Mesothelial cell of epicardium (in vitro differentiated cells): ENCODE measurements at places on chromosomes 7 and 10. TPM values are rescaled to one million over a fixed set of nuclear protein-coding genes. Genes with fewer than 3 reads are reported as not detected.

The NCAPG2 gene
- 21.2 to 26.6 TPM (median 22.5 TPM) in 3 replicates for total RNA-seq

DNA sequence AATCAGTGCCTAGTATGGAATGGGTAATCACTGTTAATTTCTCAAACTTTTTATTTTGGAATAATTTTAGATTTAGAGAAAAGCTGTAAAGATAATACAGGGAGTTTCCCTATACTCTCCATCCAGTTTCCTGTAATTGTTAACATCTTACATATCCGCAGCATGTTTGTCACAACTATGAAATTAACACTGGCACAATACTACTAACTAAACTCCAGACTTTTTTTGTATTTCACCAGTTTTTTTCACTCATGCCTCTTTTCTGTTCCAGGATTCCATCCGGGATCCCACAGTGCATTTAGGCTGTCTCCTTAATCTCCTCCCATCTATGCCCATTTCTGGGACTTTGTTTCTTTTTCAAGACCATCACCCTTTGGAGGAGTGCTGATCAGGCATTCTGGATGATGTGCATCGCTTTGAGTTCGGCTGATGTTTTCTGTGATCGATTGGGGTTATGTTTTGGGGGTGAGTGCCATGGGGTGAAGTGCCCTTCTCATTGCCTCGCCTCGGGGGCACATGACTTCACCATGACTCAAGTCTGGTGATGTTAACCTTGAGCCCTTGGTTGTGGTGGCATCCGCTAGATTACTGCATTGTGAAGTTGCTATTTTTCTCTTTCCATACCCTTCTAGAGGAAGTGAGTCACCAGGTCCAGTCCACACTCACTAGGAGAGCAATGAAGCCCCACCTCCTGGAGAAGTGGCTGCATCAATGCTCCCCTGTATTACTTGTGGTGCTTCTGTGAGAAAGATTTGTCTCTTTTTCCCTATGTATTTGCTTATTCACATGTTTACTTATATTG lies 43.9 kb upstream of the GRB10 start:
- no peak for DNase-seq
- H3K4me3 ChIP-seq: no peak overlapping the region
- H3K27ac ChIP-seq: no peak overlapping the region
- no peaks in the 10 kb centered on the region for H3K36me3 ChIP-seq
- H3K27me3 ChIP-seq: peaks cover 10% of the 10 kb centered on the region

- no peak overlapping the region for H3K27ac ChIP-seq
- H3K4me3 ChIP-seq: no peak overlapping the region
- H3K27me3 ChIP-seq: peaks cover 15% of the 10 kb centered on the region
- no peak for DNase-seq
Measured at GRCh38 chr10:30742471-30742870, 112.9 kb upstream of the LYZL2 start.

DNA sequence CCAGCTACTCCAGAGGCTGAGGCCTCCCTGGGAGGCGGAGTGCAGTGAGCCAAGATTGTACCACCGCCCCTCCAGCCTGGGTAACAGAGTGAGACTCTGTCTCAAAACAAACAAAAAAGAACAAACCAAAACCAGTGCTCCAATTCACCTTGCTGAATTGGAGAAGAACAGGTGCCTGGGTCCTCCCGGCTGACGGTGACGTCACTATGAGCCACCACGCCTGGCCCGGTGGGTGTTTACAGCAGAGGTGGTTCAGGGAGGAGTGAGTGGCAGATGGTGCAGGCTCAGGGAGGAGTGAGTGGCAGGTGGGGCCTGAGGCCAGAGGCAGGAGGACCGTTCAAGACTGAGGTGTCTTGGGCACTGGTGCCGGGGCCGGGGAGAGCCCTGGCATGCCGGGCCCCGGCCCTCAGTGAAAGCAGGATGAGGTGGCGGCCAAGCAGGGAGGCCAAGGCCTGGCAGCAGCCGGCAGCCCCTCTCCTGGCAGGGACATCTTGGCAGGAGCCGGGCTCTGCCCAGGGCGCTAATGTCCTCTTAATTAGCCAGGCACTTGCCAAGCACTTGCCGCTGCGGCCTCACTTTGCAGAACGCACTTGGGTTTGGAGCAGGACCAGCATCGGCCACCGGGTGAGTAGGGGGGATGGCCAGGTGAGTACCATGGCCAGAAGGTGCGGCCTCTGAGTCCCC lies 162.8 kb upstream of the TNRC18 start:
- H3K4me1 ChIP-seq: peaks cover 5% of the 10 kb centered on the region
- H3K4me3 ChIP-seq: no peak overlapping the region
- H3K27me3 ChIP-seq: no peaks in the 10 kb centered on the region
- H3K27ac ChIP-seq: no peak overlapping the region

- no peaks in the 10 kb centered on the region for H3K27me3 ChIP-seq
- no peaks in the 10 kb centered on the region for H3K4me1 ChIP-seq
- DNase-seq: no peak
- no peaks in the 10 kb centered on the region for H3K36me3 ChIP-seq
- no peak overlapping the region for H3K27ac ChIP-seq
- H3K4me3 ChIP-seq: no peak overlapping the region
Measured at GRCh38 chr7:77989981-77990566, 191.5 kb downstream of the PHTF2 start.

The LOXL4 gene
- 7.0 to 7.9 TPM (median 7.5 TPM) in 3 replicates for total RNA-seq

The CAV2 gene
- total RNA-seq: 8.5 to 10.8 TPM (median 8.9 TPM) in 3 replicates

DNA sequence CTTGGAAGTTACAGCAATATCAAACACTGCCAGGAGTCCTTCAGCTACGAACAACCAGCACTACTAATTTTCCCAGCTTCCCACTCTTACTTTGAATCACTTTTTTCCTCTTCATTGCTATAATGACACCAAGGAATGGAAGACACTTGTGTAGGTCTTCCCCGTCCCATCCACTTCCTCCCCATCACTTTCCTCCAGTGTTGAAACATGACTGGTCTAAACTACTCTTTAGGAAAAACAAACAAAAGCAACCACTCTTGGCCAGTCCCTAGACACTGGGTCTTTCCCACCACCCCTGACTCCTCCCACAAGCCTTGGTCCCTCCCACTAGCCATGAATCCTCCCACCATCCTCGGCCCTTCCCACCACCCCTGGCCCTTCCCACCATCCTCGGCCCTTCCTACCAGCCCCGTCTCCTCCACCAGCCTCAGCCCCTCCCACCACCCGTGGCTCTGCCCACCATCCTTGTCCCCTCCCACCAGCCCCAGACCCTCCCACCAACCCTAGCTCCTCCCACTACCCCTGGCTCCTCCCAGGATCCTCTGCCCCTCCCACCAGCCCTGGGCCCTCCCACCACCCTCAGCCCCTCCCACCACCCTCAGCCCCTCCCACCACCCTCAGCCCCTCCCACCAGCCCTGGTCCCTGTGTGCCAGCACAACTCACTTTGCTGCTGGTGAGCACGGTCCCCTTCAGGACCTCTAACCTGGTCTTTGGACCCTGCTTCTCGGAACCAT lies 68.5 kb downstream of the CXCL12 start:
- no peaks in the 10 kb centered on the region for H3K36me3 ChIP-seq
- no peak overlapping the region for H3K27ac ChIP-seq
- no peak overlapping the region for H3K4me3 ChIP-seq
- DNase-seq: no peak

GRCh38 chr7:25949736-25950487 lies 202.1 kb upstream of the NFE2L3 start:
- DNase-seq: no peak
- peak overlapping the region; percentile 90 for H3K4me3 ChIP-seq
- peaks cover 24% of the 10 kb centered on the region for H3K4me1 ChIP-seq
- H3K27ac ChIP-seq: peak overlapping the region; percentile 93

The PIK3CG gene
- 0.07 to 0.11 TPM (median 0.09 TPM) in 3 replicates for total RNA-seq

- no peaks in the 10 kb centered on the region for H3K36me3 ChIP-seq
- DNase-seq: no peak
- H3K27me3 ChIP-seq: peaks cover 23% of the 10 kb centered on the region
- H3K4me1 ChIP-seq: no peaks in the 10 kb centered on the region
Measured at GRCh38 chr7:28847681-28848080, 110.4 kb downstream of the TRIL start.

The CPA2 gene
- total RNA-seq: 0.54 to 0.73 TPM (median 0.72 TPM) in 3 replicates

The FAM241B gene
- 19.2 to 20.9 TPM (median 20.1 TPM) in 3 replicates for total RNA-seq

DNA sequence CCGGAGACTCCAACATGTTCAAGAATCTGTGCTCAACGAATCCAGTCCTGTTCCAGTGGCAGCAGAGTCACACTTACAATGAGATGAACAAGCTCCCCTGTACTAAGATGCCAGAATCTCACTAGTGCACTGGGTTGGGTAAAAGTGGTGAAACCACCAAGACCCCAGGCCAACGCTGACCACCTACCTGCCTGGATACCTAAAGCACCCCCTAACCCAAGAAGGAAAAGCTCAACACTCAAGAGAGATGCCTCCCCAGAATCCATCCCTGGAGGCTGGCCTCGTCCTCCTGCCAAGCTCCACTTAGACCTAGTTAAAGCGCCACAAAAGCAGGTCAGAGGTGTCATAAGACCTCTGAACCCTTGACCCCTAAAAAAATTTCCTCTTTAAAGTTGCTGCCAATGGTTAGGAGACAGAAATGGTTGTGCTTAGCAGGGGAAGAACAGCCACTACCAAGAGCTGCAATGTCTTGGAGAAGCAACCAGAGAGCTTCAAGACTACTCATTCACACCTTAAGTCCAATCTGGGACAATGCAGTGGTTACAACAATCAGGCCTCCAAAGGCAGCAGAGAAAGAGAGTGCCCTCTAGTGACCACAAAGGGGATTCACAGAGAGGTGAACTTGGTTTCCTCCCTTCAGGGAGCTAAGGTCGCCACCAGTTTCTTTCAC lies 94.6 kb upstream of the MACROH2A2 start:
- H3K27ac ChIP-seq: no peak overlapping the region
- no peaks in the 10 kb centered on the region for H3K36me3 ChIP-seq
- peak; percentile 36 for DNase-seq
- no peak overlapping the region for H3K4me3 ChIP-seq
- H3K4me1 ChIP-seq: peaks cover 8% of the 10 kb centered on the region

GRCh38 chr10:114362826-114363355 lies 41.4 kb downstream of the AFAP1L2 start:
- H3K4me3 ChIP-seq: no peak overlapping the region
- H3K27ac ChIP-seq: no peak overlapping the region
- no peak for DNase-seq

- no peak for DNase-seq
- no peaks in the 10 kb centered on the region for H3K27me3 ChIP-seq
- no peak overlapping the region for H3K27ac ChIP-seq
Measured at GRCh38 chr7:12695965-12696364, 8.5 kb downstream of the ARL4A start.

The ALOX5 gene
- total RNA-seq: 8.6 to 10.6 TPM (median 9.6 TPM) in 3 replicates

GRCh38 chr10:119940487-119940886 lies 48.0 kb downstream of the SEC23IP start:
- DNase-seq: no peak
- H3K4me3 ChIP-seq: no peak overlapping the region
- no peaks in the 10 kb centered on the region for H3K27me3 ChIP-seq
- no peak overlapping the region for H3K27ac ChIP-seq

DNA sequence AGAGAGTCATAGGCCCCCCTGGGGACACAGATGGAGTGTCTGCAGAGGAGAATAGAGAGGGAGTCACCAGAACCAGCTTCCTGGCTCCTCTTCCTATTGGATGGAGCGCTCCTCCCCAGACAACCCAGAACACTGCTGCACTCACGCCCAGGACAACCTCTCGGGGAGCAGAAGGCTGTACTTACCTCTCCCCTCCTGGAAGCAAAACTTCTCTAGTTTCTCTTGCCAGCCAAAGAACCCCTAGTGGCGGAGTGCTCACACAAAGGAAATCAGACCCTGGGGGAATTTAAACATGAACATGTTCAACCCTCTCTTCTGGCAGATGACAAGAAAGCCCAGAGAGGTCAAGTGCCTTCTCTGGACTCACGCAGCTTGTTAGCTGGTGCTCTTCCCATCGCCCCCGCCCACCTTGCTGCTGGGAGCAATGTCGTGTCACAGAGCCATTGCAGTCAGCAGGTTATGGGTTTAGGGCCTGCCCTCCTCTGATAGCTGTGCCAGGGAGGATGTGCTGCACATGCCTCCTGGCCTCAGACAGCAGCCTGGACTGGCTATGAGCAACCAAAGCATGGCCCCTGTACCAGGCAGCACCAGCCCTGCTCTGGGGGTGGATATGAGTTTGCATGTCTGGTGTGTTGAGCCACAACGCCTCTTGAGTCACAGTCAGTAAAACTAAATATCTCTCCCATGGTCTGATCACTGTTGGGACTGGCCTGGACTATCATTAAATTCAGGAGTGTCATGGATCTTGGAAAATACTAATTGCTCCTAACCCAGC lies 84.4 kb downstream of the SLIT1 start:
- no peak overlapping the region for H3K4me3 ChIP-seq
- H3K4me1 ChIP-seq: peaks cover 2% of the 10 kb centered on the region
- H3K27me3 ChIP-seq: peaks cover 55% of the 10 kb centered on the region
- H3K36me3 ChIP-seq: no peaks in the 10 kb centered on the region
- DNase-seq: no peak
- no peak overlapping the region for H3K27ac ChIP-seq

DNA sequence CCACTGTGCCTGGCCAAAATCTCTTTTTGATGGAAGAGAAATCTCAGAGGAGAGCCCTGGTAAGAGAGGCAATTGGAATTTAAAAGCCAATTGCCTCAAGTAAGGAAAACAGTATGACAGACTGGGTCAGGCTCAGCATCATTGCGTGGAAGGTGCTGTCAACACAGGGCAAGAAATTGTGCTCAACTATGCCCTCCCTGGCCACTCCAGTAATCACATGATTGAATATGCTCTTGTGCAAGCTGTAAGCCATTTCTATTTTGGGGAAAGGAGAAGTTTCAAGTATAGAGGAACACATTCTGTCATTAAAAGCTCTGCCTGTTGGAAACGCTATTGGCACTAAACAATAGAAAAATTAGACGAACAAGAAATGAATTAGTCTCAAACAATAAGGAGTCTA lies 1127.7 kb downstream of the REEP3 start:
- no peaks in the 10 kb centered on the region for H3K27me3 ChIP-seq
- no peak for DNase-seq
- no peak overlapping the region for H3K4me3 ChIP-seq
- H3K4me1 ChIP-seq: peaks cover 11% of the 10 kb centered on the region
- H3K27ac ChIP-seq: no peak overlapping the region

GRCh38 chr7:55733241-55734140 lies 129.1 kb downstream of the SEPTIN14 start:
- peaks cover 7% of the 10 kb centered on the region for H3K4me1 ChIP-seq
- no peak overlapping the region for H3K4me3 ChIP-seq
- no peak for DNase-seq
- no peaks in the 10 kb centered on the region for H3K27me3 ChIP-seq
- H3K36me3 ChIP-seq: no peaks in the 10 kb centered on the region
- peak overlapping the region; percentile 80 for H3K27ac ChIP-seq

- no peak for DNase-seq
- no peak overlapping the region for H3K4me3 ChIP-seq
- H3K27me3 ChIP-seq: no peaks in the 10 kb centered on the region
- H3K4me1 ChIP-seq: peaks cover 2% of the 10 kb centered on the region
- H3K36me3 ChIP-seq: no peaks in the 10 kb centered on the region
Measured at GRCh38 chr7:22346383-22347107, 10.4 kb downstream of the RAPGEF5 start.

GRCh38 chr10:88892222-88892967 lies 12.3 kb downstream of the STAMBPL1 start:
- H3K27ac ChIP-seq: no peak overlapping the region
- H3K4me3 ChIP-seq: no peak overlapping the region
- no peak for DNase-seq

- H3K36me3 ChIP-seq: no peaks in the 10 kb centered on the region
- no peaks in the 10 kb centered on the region for H3K27me3 ChIP-seq
- peak within 1 kb of the TSS; percentile 72 for H3K27ac ChIP-seq
- H3K4me1 ChIP-seq: peaks cover 21% of the 10 kb centered on the region
- H3K4me3 ChIP-seq: no peak within 1 kb of the TSS
Measured at GRCh38 chr7:16881844-16882243, at the start of gene AGR3. Gene AGR3, minus strand, starts transcription at chr7:16881983. Its CDS starts 3,365 bp downstream, at chr7:16878618.
